SK-N-SH treated with all-trans-retinoic acid at 6 μM for 48 hours (cell line): ENCODE measurements at places on chromosomes 3 and 15.
A peak's percentile ranks its signal among the peaks of the same experiment; 100 is the strongest.

DNA sequence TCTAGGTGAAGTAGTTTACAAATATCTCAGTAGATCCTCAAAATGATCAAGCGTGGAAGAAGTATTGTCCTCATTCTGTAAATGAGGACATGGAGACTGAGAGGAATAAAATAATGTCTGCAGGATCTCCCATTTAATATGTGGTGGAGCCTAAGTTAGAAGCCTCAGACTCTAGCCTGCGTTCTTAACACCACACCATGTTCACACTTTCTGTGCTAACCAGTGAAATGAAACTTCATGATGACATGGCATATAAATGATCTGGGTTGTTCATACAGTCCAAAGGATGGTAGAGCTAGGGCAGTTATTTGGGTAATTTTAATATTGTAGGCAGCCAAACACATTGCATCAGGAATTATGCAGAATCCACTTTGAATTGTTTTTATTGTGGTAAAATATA is 25.1 kb upstream of the APH1B start:
- ATAC-seq = no peak

DNA sequence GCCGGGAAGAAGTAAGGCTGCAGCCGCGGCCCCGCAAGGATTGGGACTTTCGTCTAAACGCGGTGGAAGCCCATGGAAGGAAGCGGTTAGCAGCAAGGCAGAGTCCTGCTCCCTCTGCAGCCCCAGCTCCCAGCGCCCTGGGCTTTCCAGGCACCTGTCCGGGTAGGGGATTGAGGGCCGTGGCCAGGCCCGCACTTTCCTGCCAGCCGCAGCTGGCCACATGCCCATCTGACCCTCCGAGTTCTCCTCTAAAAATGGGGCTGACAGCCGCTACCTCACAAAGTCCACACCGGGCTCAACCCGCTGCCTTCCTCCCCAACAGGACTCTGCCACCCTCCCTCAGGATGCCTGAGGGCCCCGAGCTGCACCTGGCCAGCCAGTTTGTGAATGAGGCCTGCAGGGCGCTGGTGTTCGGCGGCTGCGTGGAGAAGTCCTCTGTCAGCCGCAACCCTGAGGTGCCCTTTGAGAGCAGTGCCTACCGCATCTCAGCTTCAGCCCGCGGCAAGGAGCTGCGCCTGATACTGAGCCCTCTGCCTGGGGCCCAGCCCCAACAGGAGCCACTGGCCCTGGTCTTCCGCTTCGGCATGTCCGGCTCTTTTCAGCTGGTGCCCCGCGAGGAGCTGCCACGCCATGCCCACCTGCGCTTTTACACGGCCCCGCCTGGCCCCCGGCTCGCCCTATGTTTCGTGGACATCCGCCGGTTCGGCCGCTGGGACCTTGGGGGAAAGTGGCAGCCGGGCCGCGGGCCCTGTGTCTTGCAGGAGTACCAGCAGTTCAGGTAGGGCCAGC is 1.9 kb downstream of the NEIL1 start:
- peak; percentile 24 for ATAC-seq

DNA sequence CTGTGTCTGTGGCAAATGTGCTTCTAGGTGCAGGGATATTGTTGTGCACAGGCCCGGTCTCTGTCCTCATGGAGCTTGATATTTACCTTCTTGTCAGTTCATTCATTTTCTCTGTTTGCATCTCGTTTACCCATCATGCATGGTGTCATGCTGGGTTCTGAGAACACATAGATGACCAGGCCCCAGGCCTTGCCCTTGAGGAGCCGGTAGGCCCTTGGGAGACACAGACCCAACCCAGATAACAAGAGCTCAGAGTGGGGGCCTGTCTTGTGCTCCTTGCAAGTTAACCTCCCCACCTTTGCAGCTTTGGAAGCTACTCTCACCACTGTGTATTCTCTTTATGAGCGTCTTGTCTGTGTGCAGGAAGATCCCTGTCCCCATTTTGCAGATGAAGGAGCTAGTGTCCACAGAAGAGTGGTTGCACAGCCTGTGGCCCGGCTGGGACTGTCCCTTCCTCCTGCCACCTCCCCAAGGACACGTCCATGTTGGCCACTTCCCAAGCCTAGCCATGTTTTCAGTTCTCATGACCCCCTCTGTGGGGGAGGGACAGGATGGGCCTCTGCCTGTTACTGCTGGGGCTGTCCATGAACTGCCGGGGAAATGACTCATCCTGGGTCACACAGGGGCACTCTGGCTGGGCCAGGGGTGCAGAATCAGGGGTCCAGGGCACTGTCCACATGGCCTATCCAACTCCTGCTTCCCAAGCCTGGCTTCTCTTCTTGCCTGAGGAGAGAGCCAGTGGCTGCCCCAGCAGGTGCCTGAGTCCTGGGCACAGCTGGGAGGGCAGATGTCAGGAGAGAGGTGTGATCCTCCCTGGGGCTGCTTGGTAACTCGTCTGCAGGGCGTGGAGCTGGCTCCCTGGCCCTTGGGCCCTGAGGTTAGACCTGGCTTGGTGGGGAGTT is 3.4 kb downstream of the SNX33 start:
- no peak for ATAC-seq

DNA sequence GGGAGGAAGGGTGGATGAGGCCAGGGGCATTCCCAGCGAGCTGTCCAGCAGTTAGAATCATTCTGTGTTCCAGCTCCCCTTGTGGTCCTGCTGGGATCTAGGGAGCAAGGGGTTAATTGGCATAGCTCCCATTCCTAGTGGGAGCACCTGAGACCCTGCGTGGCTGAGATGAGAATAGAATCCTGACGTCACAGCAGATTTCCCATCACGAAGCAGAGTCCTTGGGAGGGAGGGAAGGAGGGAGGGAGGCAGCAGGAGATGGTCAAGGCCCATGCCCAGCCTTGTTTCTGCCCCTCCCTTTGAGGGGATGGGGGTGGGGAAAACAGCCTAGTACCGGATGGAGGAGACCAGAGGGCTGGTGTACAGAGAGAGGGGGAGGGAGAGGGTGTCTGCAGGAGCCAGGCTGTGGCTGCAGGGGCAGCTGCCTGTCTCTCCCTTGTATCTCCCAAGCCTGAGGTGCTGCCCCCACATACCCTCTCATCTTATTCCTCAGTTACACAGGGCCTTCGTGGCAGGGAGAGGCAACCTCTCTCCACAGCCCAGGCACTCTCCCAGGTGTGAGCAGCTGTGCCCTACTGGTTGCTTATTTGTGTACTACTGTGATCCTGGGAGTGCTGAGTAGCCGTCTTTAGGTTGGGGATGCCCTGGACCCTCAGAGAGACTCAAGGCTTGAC is 5.4 kb downstream of the TYRO3 start:
- peak; percentile 46; the same call in 2 of the 3 replicates for ATAC-seq

DNA sequence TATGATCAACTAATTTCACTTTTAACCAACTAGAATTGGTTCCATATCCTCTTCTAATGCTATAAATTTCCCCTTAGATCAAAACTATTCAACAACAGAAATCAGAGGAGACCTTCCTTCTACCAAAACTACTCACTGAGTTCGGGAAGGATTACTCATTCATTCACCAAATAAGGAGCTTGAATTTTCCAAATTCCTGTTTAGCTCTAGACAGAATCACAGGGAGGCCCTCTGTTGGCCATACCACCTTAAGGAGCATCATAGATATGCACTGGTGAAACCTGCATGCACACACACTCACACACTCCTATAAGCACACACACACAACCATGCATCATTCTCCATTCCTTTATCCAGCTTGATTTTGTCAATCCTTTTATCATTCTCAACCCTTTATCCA is 49.0 kb downstream of the SUCLG2 start:
- peak; percentile 98 for ATAC-seq

GRCh38 chr3:136938334-136938733 is 19.4 kb upstream of the IL20RB start:
- ATAC-seq = no peak; the same call in 2 of the 3 replicates

DNA sequence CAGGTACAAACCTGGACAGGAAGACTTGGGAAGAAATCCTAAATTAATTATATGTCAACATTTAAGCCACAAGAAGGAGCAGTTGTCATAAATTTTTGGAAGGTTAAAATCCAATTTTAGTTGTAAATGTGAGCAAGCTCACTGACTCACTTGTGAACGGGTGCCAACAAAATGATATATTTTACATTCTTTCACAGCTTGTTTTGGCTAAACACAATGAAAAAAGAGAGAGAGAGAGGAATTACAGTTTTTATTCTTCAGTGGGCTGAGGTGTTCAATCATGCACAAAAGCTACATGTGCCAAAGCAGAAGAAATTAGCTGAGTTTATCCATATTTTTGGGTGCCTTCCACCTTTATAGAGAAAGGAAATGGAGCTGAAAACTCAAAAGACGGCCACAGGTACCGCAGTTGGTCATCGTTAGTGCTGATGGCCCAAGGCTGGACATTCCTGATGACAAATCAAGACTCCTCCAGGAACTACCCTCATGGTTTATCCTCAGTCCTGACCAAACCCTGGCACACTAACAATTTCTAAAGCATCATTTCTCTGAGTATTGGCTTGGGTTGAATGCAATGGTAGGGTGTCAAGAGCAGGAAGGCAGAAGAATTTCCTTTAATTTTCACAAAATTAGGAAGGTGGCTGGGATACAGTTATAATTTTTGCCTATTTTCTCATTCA is 37.6 kb upstream of the WNT5A start:
- peak; percentile 68 for ATAC-seq

GRCh38 chr3:178631950-178632349 is 95.7 kb downstream of the KCNMB2 start:
- no peak for ATAC-seq
